ENCODE measurements at places on chromosomes 16 and 17. TPM values are rescaled to one million over a fixed set of nuclear protein-coding genes. Genes with fewer than 3 reads are reported as not detected.

Gene ALDOA
- polyA plus RNA-seq, result 871 TPM

Gene GRIN2A
- polyA plus RNA-seq, result not detected

Gene MEIOC
- polyA plus RNA-seq, result 0.19 TPM

- no peak overlapping the region for H3K27ac ChIP-seq
- no peaks in the 10 kb centered on the region for H3K27me3 ChIP-seq
- H3K4me1 ChIP-seq, result peaks cover 21% of the 10 kb centered on the region
- H3K36me3 ChIP-seq, result no peaks in the 10 kb centered on the region
- DNase-seq, result no peak
These were observed 3.0 kb downstream of the EVI2B start for GRCh38 chr17:31310886-31311285.

DNA sequence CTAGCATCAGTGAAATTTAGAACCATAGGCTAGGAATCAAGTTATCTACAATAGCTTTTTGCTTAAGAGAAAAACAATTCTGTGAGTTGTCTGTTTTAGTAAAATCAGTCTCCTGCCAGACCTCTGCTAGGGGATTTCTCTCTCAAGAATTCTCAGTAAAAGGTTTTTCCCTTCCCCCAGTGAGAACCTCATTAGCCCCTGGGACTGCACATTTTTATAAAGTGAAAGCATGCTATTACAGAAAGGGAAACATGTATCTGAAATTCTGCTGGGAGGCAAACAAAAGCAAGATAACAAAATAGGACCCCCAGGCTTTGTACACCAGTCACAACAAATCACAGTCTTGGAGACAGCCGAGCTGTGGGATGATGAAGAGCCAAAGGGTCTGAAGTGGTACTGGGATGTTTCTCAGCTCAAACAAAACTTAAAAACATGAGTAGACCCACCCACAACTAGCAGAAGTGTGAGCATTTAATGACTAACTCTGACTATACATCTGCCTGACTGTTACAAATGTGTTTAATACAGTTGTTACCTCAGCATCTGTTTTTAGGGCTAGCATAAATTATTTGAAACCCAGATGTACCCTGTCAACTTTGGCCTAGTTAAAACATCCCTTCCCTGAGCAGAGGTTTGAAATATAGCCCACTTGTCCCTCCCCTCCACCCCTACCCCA lies 20.0 kb upstream of the GLG1 start:
- no peak overlapping the region for H3K27ac ChIP-seq
- no peak for DNase-seq
- peaks cover 45% of the 10 kb centered on the region for H3K36me3 ChIP-seq
- H3K27me3 ChIP-seq, result no peaks in the 10 kb centered on the region

- no peaks in the 10 kb centered on the region for H3K36me3 ChIP-seq
- H3K4me1 ChIP-seq, result no peaks in the 10 kb centered on the region
- DNase-seq, result no peak
- no peak overlapping the region for H3K4me3 ChIP-seq
- peaks cover 22% of the 10 kb centered on the region for H3K27me3 ChIP-seq
- no peak overlapping the region for H3K27ac ChIP-seq
These were observed 37.2 kb downstream of the CCDC182 start for GRCh38 chr17:57707892-57708291.

- no peaks in the 10 kb centered on the region for H3K27me3 ChIP-seq
- peaks cover 2% of the 10 kb centered on the region for H3K36me3 ChIP-seq
- no peak for DNase-seq
- no peak overlapping the region for H3K27ac ChIP-seq
- H3K4me3 ChIP-seq, result no peak overlapping the region
These were observed 76.1 kb downstream of the KANSL1 start for GRCh38 chr17:46117117-46117516.

GRCh38 chr16:17885659-17886207 lies 415.0 kb upstream of the XYLT1 start:
- H3K27ac ChIP-seq, result no peak overlapping the region
- no peak for DNase-seq
- H3K4me3 ChIP-seq, result no peak overlapping the region
- no peaks in the 10 kb centered on the region for H3K27me3 ChIP-seq
- H3K4me1 ChIP-seq, result no peaks in the 10 kb centered on the region
- H3K36me3 ChIP-seq, result no peaks in the 10 kb centered on the region

- DNase-seq, result no peak
- no peaks in the 10 kb centered on the region for H3K36me3 ChIP-seq
- H3K4me1 ChIP-seq, result no peaks in the 10 kb centered on the region
- no peak overlapping the region for H3K4me3 ChIP-seq
- no peaks in the 10 kb centered on the region for H3K27me3 ChIP-seq
These were observed 16.3 kb upstream of the CBFA2T3 start for GRCh38 chr16:88993166-88993761.

DNA sequence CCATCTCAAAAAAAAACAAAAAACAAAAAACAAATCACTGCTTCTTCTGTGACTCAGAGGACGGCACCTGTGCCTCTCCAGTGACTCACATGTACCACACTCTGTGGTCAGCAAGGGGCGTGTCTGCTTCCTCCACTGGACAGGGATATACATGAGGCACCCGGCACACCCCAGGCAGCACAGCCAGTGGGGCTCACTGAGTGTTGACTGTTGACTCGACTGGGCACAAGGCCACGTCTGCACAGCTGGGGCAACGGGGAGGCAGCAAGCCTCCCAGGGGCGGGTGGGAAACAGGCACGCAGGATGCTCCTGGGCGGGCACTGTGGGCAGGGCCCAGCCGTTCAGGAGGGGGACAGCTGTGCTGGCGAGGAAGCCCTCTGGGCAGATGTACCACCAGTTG lies 64.1 kb downstream of the TIMM22 start:
- H3K4me3 ChIP-seq, result no peak overlapping the region
- no peaks in the 10 kb centered on the region for H3K27me3 ChIP-seq
- DNase-seq, result peak; percentile 93
- H3K36me3 ChIP-seq, result peaks cover 19% of the 10 kb centered on the region

- no peaks in the 10 kb centered on the region for H3K36me3 ChIP-seq
- H3K4me3 ChIP-seq, result no peak overlapping the region
- no peaks in the 10 kb centered on the region for H3K27me3 ChIP-seq
- no peaks in the 10 kb centered on the region for H3K4me1 ChIP-seq
- no peak for DNase-seq
- H3K27ac ChIP-seq, result no peak overlapping the region
These were observed 4.0 kb downstream of the MYH3 start for GRCh38 chr17:10652984-10653659.

DNA sequence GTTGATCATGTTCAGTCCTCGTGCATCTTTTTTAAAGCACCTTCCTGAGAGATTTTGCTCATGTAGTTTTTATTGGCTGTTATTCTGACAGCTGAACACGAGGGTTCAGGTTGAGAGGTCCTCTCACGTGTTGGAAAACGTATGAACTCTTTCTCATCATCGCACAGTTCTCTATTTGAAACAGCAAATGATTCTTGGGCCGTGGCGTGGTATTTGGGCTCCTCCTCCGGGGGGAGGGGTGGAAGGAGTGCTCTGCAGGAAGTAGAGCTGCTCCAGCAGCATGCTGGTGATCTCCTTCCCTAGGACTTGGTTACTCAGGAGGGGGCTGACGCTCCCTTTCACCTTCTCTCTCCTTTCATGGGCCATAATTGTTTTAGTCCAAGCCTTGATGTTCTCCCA lies 70.4 kb downstream of the KSR1 start:
- no peaks in the 10 kb centered on the region for H3K27me3 ChIP-seq
- H3K27ac ChIP-seq, result no peak overlapping the region
- H3K36me3 ChIP-seq, result no peaks in the 10 kb centered on the region
- H3K4me1 ChIP-seq, result peaks cover 10% of the 10 kb centered on the region
